Natural killer cell (primary cell): ENCODE measurements at places on chromosomes 6 and 20.

DNA sequence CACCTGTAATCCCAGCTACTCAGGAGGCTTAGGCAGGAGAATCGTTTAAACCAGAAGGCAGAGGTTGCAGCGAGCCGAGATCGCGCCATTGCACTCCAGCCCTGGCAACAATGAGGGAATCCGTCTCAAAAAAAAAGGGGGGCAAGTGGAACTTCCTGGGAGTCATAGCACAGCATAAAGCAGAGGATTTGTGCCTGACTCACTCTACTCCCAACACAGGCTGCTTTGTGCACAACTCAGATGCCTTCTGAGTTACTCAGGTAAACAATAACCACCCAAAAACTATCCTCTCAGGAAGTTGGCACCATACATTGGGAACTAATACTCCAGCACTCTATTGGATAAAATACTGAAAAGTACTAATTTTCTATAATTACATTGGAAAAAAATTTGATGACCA, 2.5 kb upstream of the TMEM244 start:
- no peak overlapping the region for H3K4me3 ChIP-seq
- H3K36me3 ChIP-seq: no peaks in the 10 kb centered on the region
- no peak overlapping the region for H3K27ac ChIP-seq

GRCh38 chr20:56860413-56860812, 231.3 kb downstream of the TFAP2C start:
- DNase-seq: no peak
- no peaks in the 10 kb centered on the region for H3K4me1 ChIP-seq
- H3K27me3 ChIP-seq: no peaks in the 10 kb centered on the region
- H3K27ac ChIP-seq: no peak overlapping the region

GRCh38 chr6:20162515-20162914, 49.8 kb downstream of the MBOAT1 start:
- DNase-seq: no peak
- no peaks in the 10 kb centered on the region for H3K36me3 ChIP-seq
- no peak overlapping the region for H3K4me3 ChIP-seq
- no peaks in the 10 kb centered on the region for H3K4me1 ChIP-seq
- H3K27ac ChIP-seq: no peak overlapping the region

DNA sequence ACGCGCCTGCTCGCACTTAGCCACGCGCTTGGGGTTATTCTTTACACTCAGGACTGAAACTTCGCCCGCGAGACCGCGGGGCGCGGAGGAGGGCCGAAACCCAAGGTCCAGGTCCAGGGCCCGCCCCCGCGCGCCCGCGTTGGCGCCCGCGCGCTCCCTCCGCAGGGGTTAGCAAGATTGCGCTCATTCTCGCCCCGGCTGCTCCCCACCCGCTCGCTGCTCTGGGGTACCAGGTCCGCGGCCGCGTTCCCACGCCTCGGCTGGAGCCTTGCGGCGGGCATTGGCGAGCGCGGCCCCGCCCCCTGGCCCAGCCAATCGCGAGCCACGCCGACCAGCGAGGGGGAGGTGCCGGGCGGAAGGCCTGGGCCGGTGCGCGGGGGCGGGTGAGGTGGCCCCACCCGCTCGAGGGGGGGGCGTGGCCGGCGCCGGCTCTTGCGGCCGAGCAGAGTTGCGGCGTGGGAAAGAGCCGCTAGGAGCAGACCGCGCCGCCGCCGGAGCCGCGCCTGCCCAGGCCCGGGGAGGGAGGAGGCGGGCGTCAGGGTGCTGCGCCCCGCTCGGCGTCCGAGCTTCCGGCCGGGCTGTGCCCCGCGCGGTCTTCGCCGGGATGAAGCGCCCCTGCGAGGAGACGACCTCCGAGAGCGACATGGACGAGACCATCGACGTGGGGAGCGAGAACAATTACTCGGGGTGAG, at the start of gene HEY2:
Gene HEY2, plus strand, starts transcription at position 460 of the 692 bp plus-strand sequence. Its CDS starts 145 bp downstream, at position 605.
- H3K4me3 ChIP-seq: peak within 1 kb of the TSS; percentile 76
- H3K36me3 ChIP-seq: no peaks in the 10 kb centered on the region
- peaks cover 29% of the 10 kb centered on the region for H3K4me1 ChIP-seq
- peak; percentile 89 for DNase-seq
- peak within 1 kb of the TSS; percentile 34 for H3K27ac ChIP-seq

GRCh38 chr20:23358923-23359593, 2.9 kb upstream of the GZF1 start:
- DNase-seq: no peak
- H3K27me3 ChIP-seq: no peaks in the 10 kb centered on the region
- H3K4me1 ChIP-seq: peaks cover 34% of the 10 kb centered on the region
- peak overlapping the region; percentile 85 for H3K27ac ChIP-seq

DNA sequence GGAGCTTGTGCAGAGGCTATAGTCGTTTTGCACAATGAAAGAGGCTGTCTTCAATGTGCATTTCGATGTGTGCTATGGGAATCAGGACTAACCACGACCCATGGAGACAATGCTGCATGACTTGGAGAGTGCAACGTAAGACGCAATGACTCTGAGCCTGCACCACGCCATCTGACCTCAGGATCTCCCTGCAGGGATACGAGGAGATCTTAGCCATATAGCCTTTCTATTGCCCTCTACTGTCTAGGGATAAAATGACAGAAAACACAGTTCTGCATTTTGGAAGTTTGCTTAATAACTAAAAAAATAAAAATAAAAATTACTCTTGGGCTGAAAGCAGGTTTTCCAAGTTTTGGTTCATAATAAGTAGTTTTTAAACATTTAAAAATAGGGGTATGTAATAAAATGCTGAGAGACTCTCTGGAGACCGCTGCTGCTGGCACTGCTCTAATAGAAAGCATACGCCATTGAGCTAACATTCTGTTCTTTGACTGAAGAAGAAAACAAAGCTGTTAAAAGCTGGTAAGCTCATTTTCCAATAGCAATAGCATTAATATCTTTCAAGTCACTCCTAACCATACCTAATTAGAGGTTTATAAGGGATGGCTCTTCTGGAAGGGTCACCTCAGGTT, 87.2 kb downstream of the PDE7B start:
- DNase-seq: no peak
- no peak overlapping the region for H3K4me3 ChIP-seq
- H3K27me3 ChIP-seq: no peaks in the 10 kb centered on the region
- H3K27ac ChIP-seq: no peak overlapping the region
- H3K4me1 ChIP-seq: no peaks in the 10 kb centered on the region
- H3K36me3 ChIP-seq: no peaks in the 10 kb centered on the region

GRCh38 chr20:53557130-53557529, 36.5 kb downstream of the ZNF217 start:
- H3K4me1 ChIP-seq: no peaks in the 10 kb centered on the region
- no peak for DNase-seq
- no peak overlapping the region for H3K27ac ChIP-seq
- no peaks in the 10 kb centered on the region for H3K27me3 ChIP-seq

- H3K4me1 ChIP-seq: no peaks in the 10 kb centered on the region
- H3K27me3 ChIP-seq: no peaks in the 10 kb centered on the region
- no peaks in the 10 kb centered on the region for H3K36me3 ChIP-seq
- DNase-seq: no peak
These were observed 43.4 kb downstream of the PLAGL1 start for GRCh38 chr6:143964674-143965081.
